Right forelimb (tissue), 1 donor: ENCODE measurements at places on chromosomes 1 and 21.

- DNase-seq = no peak
These were observed 78.2 kb downstream of the RWDD3 start for GRCh38 chr1:95312181-95312580.

GRCh38 chr1:225770561-225771248 is 6.9 kb upstream of the SRP9 start:
- no peak for DNase-seq

DNA sequence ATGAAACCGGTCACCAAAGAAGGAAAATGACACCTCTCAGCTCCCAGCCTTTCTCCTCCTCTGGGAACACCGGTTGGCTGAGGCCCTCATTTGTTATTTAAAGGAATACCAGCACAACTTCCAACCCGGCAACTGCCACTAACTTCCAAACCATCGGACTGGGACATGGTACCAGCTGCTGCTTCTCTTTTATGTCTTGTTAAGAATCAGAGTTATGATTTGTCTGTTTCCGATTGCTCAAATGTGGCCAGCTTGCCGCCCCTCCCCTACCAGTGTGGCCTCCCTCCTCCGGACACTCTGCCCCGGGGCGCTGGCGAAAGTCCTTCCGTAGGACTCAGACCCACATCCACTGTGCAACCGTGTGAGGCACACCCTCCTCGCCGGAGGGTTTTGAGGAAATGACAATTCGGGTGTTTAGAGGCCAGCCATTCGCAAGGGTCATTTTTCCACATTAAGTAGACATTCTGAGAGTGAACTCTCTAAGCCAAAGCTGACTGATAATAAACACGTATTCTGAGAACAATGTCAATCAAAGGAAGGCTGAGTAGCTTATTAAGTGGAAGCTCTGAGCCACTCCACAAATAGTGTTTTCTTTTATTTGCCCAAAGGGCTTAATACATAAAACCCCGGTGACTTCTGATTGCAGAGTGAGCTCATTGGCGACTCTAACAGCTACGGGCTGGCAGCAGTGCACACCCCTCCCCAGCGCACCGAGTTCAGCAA is 5.5 kb downstream of the RIPK4 start:
- no peak for DNase-seq

GRCh38 chr1:33524586-33524985 is 52.1 kb downstream of the ZSCAN20 start:
- no peak for DNase-seq

DNA sequence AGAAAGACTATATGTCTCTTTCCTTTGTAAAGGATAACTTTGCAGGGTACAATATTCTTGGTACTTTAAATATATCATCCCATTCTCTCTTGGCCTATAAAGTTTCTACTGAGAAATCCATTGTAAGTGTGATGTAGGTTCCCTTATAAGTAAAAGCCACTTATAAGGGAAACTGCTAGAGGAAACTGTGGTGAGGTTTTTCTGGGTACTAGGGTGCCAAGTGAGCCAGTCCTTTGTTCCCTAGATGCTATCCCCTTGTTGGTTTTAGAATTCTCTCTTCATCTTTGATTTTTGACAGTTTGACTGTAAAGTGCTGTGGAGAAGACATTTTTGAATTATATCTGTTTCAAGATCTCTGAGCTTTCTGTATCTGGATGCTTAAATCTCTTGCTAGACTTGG is 108.9 kb upstream of the NEK7 start:
- no peak for DNase-seq

DNA sequence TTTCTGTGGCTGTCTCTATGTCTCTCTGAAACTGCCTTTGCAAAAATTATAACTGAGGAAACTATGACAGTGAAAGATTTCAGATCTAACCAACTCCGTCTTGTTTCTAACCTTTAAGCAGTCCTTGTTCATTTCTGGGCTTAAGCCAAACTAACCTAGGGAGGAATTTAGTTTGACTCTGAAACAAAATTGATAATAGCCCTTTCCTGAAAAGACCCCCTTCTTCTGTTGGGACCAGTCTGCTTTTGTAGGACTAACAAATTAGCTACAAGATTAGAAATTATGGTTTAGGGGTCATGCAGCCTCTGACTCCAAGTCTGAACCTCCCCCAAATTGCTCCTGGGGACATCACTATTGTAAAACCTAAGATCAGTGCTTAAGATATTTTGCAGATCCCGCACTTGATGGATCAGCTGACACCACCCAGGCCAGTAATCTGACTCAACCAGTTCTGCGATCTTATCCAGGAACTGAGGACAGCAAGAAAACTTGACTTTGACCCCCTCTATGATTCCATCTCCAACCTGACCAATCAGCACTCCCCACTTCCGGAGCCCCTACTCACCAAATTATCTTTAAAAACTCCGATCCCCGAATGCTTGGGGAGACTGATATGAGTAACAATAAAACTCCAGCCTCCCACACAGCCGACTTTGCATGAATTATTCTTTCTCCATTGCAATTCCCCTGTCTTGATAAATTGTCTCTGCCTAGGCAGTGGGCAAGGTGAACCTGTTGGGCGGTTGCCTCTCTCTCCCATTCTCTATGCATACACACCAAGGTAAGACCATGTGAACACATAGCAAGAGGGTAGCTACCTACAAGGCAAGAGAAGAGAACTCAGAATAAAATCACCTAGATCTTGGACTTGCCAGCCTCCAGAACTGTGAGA is 11.1 kb upstream of the TRIM63 start:
- DNase-seq = no peak

DNA sequence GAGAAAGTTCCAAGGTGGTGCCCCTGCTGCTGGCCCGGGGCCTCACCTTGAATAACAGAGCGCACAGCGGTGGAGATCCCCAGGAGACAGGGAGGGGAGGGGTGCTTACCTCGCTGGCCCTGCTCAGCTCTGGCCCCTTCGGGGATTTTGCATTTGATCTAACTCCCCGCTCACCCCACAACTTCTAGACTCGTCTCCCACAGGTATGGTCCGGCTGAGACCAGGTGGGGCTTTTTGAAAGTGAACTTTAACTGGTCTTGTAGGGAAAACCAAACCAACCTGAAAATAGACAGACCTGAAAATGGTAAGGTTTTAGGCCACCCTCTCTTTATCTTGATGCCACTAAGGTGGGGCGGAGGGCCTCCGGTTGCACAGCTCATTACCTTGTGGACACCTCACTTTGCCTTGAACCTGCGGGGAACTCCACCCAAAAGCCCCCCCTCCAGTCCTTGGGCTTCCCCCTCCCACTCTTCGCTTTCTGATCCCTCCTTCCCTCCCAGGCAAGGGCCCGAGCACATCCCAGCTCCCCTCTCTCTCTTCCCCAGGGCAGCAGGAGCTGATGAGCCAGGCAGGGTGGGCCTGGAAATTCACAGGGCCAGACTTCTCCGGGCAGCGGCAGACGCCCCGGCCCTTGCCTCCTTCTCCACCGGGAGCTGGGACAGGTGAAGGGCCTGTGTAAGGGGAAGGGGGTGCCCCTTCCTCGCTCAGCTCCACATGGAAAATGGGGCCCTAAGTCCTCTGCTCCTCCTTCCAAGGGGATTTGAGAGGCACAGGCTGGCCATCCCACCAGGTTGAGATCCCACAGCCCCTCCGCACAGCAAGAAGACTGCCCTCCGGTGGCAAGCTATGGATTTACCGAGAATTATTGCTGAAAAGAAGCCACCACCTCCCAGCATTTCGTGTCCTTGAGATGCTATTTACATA is 16.1 kb downstream of the TNFRSF8 start:
- no peak for DNase-seq

- DNase-seq = no peak
These were observed 15.2 kb downstream of the ENAH start for GRCh38 chr1:225637651-225638199.

GRCh38 chr1:226365831-226366231 is 42.1 kb downstream of the PARP1 start:
- DNase-seq = no peak

- DNase-seq = no peak
These were observed 40.8 kb upstream of the PPP2R5A start for GRCh38 chr1:212244441-212244840.

DNA sequence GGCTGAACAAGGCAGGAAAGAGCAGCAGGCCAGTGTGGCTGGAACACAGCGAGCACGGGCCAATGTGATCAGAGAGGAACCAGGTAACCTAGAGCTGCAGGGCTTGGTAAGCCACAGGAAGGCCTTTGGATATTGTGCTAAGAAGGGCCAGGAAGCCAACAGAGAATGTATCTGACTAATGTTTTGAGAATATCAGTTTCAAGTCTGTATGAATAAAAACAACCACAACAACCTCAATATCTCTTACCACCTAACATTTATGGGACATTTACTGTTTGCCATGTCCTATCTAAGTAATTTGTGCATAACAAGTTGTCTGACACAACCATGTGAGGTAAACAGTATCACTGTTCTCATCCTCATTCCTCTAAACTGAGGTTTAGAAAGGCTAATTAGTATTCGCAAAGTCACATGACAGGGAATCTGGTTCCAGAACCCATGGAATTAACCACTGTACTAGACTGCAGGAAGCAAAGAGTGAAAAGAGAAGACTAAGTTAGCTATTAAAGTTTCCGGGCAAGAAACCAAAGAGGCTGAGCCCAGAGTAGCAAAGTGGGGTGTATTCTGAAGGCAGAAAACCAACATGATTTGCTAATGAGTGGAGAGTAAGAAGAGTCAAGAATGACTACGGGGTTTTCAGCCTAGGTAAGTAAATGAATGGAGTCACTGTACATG is 38.9 kb downstream of the SPRTN start:
- no peak for DNase-seq

DNA sequence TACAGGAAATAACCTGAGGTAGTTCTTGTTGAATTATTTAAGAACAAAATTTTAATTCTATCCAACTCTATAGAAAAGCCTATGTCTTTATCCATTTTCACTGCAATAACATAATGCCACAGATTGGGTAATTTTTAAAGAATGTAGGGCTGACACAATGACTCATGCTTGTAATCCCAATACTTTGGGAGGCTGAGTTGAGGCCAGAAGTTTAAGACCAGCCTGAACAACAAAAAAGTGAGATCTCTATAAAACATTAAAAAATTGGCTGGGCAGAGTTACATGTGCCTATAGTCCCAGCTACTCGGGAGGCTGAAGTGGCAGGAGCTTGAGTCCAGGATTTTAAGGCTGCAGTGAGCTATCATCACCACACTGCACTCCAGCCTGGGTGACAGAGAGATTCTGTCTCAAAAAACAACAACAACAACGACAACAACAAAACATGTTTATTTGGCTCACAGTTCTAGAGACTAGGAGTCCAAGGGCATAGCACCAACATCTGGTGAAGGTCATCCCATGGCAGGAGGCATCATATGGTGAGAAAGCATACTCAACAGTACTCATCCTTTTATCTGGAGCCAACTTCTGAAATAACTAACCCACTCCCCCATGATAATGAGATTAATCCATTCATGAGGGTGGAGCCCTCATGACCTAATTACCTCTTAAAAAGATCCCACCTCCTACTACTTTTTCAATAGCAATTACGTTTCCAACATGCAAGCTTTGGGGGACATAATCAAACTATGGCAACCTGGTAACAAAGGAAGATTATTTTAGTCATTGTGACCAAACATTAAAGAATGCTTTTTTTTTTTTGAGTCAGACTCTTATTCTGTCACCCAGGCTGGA is 59.6 kb downstream of the ABL2 start:
- no peak for DNase-seq
